A549 (cell line): ENCODE measurements at places on chromosomes 16 and 17.

DNA sequence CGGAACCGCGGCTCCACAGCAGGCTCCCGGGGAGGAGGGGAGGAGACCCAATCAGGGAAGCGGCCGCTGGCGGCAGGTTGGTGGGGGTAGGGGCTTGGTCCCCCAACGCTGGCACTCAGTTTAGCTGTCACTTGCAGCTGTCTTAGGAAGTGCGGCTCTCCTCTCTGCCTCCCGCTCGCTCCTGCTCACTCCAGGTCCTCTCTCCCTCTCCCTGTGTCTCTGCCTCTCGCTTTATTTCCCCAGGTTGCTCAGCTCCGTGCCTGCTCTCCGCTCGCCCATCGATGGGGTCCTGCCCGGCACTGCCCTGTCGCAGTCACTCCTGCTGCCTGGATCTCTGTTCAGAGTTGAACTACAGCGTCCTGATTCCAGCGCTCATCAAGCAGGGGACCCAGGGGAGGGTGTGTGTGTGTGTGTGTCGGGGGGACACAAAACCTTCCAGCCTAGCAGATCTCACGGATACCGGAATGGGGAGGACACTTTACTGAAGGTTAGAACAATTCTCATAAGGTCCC, 145.6 kb downstream of the ENGASE start:
- no peak for DNase-seq

DNA sequence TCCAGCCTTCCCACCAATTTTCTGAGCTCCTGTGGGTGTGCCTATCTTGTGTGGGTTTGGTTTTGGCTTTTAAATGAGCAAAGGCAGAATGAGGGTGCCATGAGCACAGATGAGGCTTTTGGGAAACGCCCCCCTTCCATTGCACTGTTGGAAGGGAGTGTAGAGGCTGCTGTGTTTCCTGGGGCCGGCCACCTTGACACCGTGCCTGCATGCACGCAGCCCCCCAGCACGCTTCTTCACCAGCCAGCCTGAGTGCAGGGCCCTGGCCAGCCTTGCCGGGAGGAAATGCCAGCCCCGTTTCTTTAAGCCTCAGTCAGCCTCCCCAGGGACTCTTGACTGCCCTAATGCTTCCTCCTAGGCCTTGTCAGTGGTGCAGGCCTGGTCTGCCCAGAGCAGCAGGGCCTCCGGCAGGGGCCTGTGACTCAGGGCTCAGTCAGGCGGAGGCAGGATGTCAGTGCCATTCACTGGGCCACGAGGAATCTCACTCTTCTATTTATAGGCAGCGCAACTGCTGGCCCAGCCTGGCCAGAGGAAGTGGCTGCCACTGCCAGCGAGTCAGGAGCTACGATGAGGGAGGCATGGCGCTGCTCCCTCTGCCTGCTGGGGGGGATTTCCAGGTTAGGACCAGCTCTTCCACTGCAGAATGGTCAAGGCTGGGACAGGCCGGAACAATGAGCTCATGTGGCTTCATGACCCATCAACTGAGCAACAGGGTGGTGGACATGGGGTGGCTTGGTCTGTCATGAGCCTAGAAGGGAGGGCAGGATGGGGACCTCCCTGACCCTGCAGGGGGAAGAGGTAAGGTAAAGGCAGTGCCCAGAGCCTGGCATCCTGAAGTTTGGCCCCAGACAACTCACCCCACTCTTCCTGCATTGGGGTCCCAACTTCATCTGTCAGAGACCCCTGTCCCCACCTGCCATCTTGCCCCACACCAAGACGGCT, 205.2 kb downstream of the RAB11FIP4 start:
- DNase-seq, result peak; percentile 86

DNA sequence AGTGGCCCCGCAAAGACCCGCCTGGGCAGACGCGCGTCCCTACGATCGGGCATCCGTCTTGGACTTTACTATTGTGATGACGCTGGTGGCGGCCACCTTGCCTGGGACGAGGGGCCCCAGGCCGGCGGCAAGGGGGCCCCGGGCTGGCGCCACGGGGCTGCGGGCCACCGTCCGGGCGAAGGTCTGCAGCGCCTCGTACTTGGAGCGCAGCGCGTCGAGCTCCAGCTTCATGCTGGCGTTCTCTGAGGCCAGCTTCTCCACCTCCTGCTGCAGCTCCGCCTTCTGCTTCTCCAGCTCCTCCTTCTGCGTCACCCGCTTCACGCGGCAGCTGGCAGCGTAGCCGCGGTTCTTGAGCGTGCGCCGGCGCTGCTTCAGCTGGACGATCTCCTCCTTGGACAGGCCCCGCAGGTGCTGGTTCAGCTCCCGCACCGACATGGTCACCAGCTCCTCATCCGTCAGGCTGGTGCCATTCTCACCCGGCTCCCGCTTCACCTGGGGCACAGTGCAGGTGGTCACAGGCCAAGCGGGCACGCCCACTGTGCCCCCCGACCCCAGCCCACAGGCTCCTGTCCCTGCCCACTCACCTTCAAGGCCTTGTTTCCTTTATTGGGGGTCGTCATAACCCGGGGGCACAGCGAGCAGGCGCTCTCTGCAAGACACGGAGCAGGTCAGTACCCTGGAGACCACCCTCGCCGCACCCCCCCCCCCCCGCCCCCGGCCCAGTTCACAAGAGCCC, 4.8 kb upstream of the SIRT7 start:
- DNase-seq, result peak; percentile 91

GRCh38 chr16:61590577-61590976, 445.7 kb downstream of the CDH8 start:
- DNase-seq, result no peak

DNA sequence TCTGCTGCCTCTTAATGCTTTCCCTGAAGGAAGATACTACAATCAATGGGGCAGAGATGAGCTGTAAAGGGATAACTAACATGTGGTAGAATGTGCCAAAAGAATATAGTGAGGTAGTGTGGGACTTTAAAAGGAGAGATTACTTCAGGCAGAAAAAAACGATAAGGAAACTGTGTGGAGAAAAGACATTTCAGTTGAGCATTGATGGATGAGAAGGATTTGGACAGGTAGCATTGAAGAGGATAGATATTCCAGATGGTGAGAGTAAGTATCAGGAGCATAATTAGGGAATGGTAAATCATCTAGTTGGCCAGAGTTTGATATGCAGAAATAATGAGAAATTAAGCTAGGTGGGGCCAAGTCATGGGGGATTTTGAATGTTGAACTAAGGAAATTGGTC, 97.3 kb downstream of the NLK start:
- no peak for DNase-seq

DNA sequence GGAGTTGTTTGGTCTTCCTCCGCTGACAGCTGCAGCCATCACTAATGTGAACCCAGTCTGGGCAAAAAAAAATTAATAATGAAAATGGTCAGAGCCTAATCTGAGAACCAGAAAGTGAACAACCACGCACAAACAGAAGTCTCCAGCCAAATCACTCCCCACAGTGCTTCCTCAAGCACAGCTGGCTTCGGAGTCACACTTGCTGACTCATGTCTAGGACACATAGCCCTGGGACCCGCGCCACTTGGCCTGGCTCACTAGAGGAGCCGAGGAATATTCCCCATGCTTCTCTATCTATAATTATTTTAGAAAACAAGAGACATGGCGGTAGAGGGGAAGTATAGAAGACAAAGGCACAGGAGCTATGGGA, 109.1 kb downstream of the ZFHX3 start:
- peak; percentile 59 for DNase-seq

DNA sequence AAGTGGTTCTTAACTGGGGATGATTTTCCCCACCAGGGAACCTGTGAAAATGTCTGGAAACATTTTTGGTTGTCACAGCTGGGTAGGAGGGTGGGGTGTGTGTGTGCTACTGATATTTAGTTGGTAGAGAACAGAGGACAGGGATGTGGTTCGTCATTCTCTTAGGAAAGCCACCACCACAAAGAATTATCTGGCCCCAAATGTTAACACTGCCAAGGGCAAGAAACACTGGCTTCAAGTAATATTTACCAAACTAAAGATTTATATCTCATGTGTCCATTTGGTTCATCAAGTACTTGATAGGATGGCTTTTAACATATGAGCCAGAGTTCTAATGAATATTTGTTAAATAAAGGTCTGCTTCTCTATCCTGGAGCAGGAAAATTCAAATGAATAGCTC, 19.5 kb downstream of the MPHOSPH6 start:
- DNase-seq, result no peak

GRCh38 chr17:55160501-55160900, 104.3 kb upstream of the HLF start:
- DNase-seq, result no peak
